ENCODE measurements at places on chromosomes 13 and 19. TPM values are rescaled to one million over a fixed set of nuclear protein-coding genes. Genes with fewer than 3 reads are reported as not detected.

IGFLR1 gene
- total RNA-seq, result 11.8 TPM

UGGT2 gene
- 9.2 TPM for total RNA-seq

DACH1 gene
- total RNA-seq, result not detected

TLE6 gene
- total RNA-seq, result 4.4 TPM

ZNF135 gene
- not detected for total RNA-seq

MAST3 gene
- 1.9 TPM for total RNA-seq

RNF6 gene
- total RNA-seq, result 25.5 TPM

ZNF665 gene
- total RNA-seq, result not detected

DHRS12 gene
- total RNA-seq, result 3.9 TPM

KASH5 gene
- not detected for total RNA-seq

CDX2 gene
- total RNA-seq, result 0.56 TPM

RNASEH2A gene
- total RNA-seq, result 45.3 TPM

PGLYRP2 gene
- total RNA-seq, result not detected

FREM2 gene
- total RNA-seq, result not detected

ITGBL1 gene
- total RNA-seq, result 1.2 TPM

DPRX gene
- total RNA-seq, result not detected

KLF1 gene
- total RNA-seq, result not detected

POSTN gene
- total RNA-seq, result not detected

TMEM59L gene
- 6.1 TPM for total RNA-seq

KLK11 gene
- not detected for total RNA-seq

HTR2A gene
- total RNA-seq, result not detected

LILRA6 gene
- total RNA-seq, result not detected

SLC10A2 gene
- not detected for total RNA-seq

CXCL17 gene
- not detected for total RNA-seq

SLC17A7 gene
- 0.31 TPM for total RNA-seq

FBXW9 gene
- 11.0 TPM for total RNA-seq

PROZ gene
- total RNA-seq, result not detected

RGS9BP gene
- 0.41 TPM for total RNA-seq

IL4I1 gene
- 0.88 TPM for total RNA-seq

FUT1 gene
- 0.05 TPM for total RNA-seq

SIGLEC9 gene
- not detected for total RNA-seq

WDR87 gene
- total RNA-seq, result not detected

ATP4A gene
- total RNA-seq, result not detected

ZNF814 gene
- total RNA-seq, result 2.4 TPM

ZNF610 gene
- not detected for total RNA-seq

EPSTI1 gene
- total RNA-seq, result not detected

DOHH gene
- 8.5 TPM for total RNA-seq

CLEC4G gene
- not detected for total RNA-seq

APOC4 gene
- not detected for total RNA-seq

CKM gene
- total RNA-seq, result not detected

CNOT3 gene
- total RNA-seq, result 72.5 TPM

PLPP2 gene
- 99.8 TPM for total RNA-seq

CYP2A6 gene
- total RNA-seq, result not detected

ZNF350 gene
- 3.9 TPM for total RNA-seq

CCDC8 gene
- total RNA-seq, result not detected

ZNF443 gene
- total RNA-seq, result 0.95 TPM

INAFM1 gene
- total RNA-seq, result 10.8 TPM

KLK3 gene
- total RNA-seq, result not detected

OR4F17 gene
- total RNA-seq, result not detected

ZNF563 gene
- not detected for total RNA-seq

Data from A549 treated with ZK216348 at 1 μM for 4 hours (cell line).